ENCODE measurements at places on chromosomes 5 and 9. TPM values are rescaled to one million over a fixed set of nuclear protein-coding genes. Genes with fewer than 3 reads are reported as not detected.

ARSK gene
- total RNA-seq, result 5.5 TPM

INSL6 gene
- total RNA-seq, result not detected

SHROOM1 gene
- 5.1 TPM for total RNA-seq

DPYSL3 gene
- 571 TPM for total RNA-seq

FSTL4 gene
- total RNA-seq, result 29.0 TPM

PCDHB10 gene
- total RNA-seq, result 17.7 TPM

SPATA31C1 gene
- total RNA-seq, result not detected

PCDHGB7 gene
- total RNA-seq, result 38.6 TPM

CYLC2 gene
- not detected for total RNA-seq

GADD45G gene
- total RNA-seq, result 124 TPM

EPB41L4B gene
- 10.0 TPM for total RNA-seq

MARCHF11 gene
- total RNA-seq, result 1.5 TPM

TPPP gene
- total RNA-seq, result 44.5 TPM

PLAC8L1 gene
- 2.2 TPM for total RNA-seq

IL3 gene
- total RNA-seq, result not detected

ZMAT2 gene
- 71.3 TPM for total RNA-seq

FTMT gene
- not detected for total RNA-seq

ANKRD18A gene
- 32.3 TPM for total RNA-seq

ELAVL2 gene
- total RNA-seq, result 384 TPM

SAXO1 gene
- total RNA-seq, result 0.37 TPM

SCGB3A1 gene
- not detected for total RNA-seq

FOXI1 gene
- not detected for total RNA-seq

GABRA6 gene
- total RNA-seq, result not detected

TAS2R1 gene
- total RNA-seq, result not detected

Data from glutamatergic neuron (in vitro differentiated cells).